ENCODE measurements at places on chromosomes 7 and 10. TPM values are rescaled to one million over a fixed set of nuclear protein-coding genes. Genes with fewer than 3 reads are reported as not detected.
A peak's percentile ranks its signal among the peaks of the same experiment; 100 is the strongest.

OR13A1 gene
- total RNA-seq: not detected

PPP1R17 gene
- not detected for total RNA-seq

PRSS37 gene
- not detected for total RNA-seq

PCLO gene
- 12.0 TPM for total RNA-seq

NKX2-3 gene
- total RNA-seq: not detected

GRCh38 chr7:66864294-66864693 lies 56.7 kb upstream of the TMEM248 start:
- no peaks in the 10 kb centered on the region for H3K4me1 ChIP-seq
- H3K27ac ChIP-seq: no peak overlapping the region
- H3K27me3 ChIP-seq: no peaks in the 10 kb centered on the region
- H3K36me3 ChIP-seq: peaks cover 11% of the 10 kb centered on the region
- DNase-seq: no peak
- H3K4me3 ChIP-seq: no peak overlapping the region

DNA sequence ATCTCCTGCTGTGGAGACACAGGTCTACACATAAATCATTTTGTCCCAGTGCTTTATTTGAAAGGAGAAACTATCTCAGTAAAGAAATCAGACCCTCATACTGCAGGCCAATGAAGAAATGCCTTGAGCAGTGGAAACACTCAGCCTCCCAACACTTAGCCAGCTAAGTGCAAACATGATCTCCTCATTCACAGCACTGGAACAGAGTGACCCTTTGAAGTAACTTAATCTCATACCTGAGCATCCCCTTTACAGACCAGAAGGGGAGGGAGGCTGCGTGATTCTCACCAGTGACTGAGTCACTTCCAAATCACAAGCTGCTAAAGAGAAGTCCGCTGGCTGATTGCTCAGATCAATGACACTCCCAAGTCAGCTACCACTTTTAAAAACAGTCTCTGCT lies 4.5 kb downstream of the CHST15 start:
- H3K4me3 ChIP-seq: no peak overlapping the region
- DNase-seq: no peak
- no peak overlapping the region for H3K27ac ChIP-seq
- H3K36me3 ChIP-seq: no peaks in the 10 kb centered on the region
- H3K4me1 ChIP-seq: no peaks in the 10 kb centered on the region

- no peak for DNase-seq
- no peak overlapping the region for H3K27ac ChIP-seq
These were observed 73.8 kb downstream of the PRPF18 start for GRCh38 chr10:13660551-13660920.

- no peak overlapping the region for H3K4me3 ChIP-seq
- no peaks in the 10 kb centered on the region for H3K27me3 ChIP-seq
- H3K27ac ChIP-seq: no peak overlapping the region
- DNase-seq: peak; percentile 7
- H3K4me1 ChIP-seq: no peaks in the 10 kb centered on the region
These were observed 614.7 kb downstream of the PTPRN2 start for GRCh38 chr7:157972914-157973313.

DNA sequence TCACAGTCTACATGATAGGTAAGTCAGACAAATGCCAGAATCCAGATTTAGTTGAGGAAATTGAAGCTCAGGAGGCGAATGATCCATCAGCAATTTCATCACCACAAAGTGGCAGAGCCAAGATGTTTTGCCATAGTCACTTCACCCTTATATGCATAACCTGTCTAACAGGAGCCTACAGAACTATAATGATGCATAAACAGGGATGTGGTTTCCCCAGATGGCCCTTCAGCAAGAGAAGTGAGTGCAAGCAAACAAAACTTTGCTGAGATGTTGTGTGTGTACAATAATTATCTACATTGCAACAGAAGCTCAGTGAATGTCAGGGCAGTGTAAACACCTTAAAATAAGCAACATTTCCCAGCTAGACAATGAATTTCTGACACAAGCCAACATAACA lies 28.6 kb downstream of the PON3 start:
- no peak overlapping the region for H3K27ac ChIP-seq
- H3K27me3 ChIP-seq: no peaks in the 10 kb centered on the region
- H3K36me3 ChIP-seq: no peaks in the 10 kb centered on the region
- no peak for DNase-seq
- H3K4me3 ChIP-seq: no peak overlapping the region
- no peaks in the 10 kb centered on the region for H3K4me1 ChIP-seq

DNA sequence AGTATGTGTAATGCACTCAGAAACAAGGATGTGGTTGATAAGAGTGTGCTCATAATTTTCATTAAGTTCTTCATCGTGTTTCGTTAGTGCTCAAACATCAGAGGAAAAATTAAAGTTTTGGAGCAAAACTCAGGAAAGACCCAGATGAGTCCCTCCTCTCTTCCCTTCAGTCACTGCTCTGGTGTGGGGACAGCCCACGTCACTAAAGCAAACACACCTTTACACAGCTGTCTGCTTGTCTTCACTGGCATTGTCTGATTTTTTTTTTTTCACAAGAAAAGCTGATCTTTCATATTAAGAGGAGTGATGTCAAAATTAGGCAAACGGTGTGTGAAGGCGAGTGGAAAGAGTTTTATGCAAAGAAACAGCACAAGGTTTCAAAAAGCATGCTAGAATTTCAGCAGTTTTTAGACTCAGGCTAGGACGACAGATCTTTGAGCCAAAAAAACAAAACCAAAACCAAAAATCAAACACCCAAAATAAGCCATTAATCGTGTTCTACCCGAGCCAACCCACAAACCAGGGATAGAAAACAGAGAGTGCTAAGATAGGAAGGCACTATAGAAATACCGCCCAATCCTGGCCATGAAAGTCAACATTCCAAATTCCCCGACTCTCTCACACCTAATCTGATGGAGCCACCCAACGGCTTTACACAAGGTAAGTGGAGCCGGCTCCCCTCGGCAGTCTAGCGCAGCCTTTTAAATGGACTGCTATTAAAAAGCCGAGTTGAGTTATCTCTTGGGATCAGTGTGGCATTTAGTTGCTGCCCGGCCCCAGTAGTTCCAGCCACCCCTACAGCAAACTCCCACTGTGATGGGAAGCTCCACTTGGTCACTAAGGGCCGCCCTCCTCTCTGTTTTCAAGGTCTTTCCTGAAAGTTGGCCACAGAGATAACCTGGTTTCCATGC lies 27.9 kb upstream of the GATA3 start:
- H3K27me3 ChIP-seq: peaks cover 4% of the 10 kb centered on the region
- no peak overlapping the region for H3K4me3 ChIP-seq
- no peaks in the 10 kb centered on the region for H3K36me3 ChIP-seq
- no peaks in the 10 kb centered on the region for H3K4me1 ChIP-seq

GRCh38 chr10:104347295-104348045 lies 6.2 kb upstream of the CFAP58 start:
- no peak overlapping the region for H3K27ac ChIP-seq
- H3K4me3 ChIP-seq: no peak overlapping the region
- no peak for DNase-seq
- no peaks in the 10 kb centered on the region for H3K36me3 ChIP-seq
- no peaks in the 10 kb centered on the region for H3K4me1 ChIP-seq

- H3K27ac ChIP-seq: no peak overlapping the region
- H3K4me1 ChIP-seq: no peaks in the 10 kb centered on the region
- no peaks in the 10 kb centered on the region for H3K27me3 ChIP-seq
These were observed 40.0 kb downstream of the VOPP1 start for GRCh38 chr7:55532150-55532917.

DNA sequence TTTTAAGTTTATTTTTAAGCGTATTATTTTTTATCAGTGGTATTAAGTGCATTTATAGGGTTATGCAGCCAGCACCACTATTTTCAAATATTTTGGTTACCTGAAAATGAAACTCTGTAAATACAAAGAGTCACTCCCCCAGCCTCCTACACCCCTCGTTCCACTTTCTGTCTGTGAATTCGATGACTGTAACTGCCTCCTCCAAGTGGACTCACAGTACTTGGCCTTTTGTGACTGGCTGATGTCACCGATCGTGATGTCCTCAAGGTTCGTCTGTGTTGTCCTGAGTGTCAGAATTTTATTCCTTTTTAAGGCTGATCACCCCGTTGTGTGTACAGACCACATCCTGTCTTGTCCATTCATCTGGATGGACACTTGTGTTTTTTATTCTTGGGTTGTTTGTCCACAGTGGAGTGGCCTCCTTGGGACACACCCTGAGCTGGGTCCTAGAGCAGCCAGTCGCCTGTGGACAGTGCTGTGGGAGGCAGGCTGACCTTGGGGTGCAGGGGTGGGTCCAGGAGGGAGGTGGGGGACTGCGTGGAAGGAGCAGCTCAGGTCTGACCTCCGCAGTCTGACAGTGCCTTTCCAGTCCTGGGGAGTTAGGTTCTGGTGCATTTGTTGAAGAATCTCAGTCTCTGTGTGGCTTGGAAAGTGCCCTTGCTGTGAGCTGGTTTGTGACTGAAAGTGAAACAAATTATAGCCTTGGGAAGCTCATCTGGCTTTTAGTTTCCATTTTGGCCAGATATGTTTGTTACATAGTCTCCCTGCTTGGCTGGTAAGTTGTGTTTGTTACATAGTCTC lies 6.9 kb downstream of the MTG1 start:
- peak; percentile 62 for DNase-seq
- no peaks in the 10 kb centered on the region for H3K4me1 ChIP-seq
- H3K4me3 ChIP-seq: no peak overlapping the region
- H3K27me3 ChIP-seq: no peaks in the 10 kb centered on the region
- H3K36me3 ChIP-seq: no peaks in the 10 kb centered on the region

DNA sequence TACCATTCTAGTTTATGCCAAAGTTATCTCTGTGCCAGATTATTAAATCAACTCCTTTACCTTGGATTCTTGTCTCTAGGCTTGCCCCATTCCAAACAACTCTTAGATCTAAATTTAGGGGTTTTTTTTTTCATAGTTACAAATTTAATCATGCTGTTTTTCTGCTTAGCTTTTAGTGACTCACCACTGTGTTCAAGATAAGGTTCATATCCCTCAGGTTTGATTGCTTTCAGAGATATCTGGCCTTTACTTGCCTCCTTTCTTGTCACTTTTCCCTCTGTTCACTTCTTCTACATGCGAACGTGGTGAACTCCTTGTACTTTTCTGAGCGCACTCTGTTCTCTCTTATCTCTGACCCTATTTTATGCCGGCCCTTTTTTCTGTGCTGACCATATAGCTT lies 78.2 kb downstream of the VPS50 start:
- H3K27me3 ChIP-seq: no peaks in the 10 kb centered on the region
- no peaks in the 10 kb centered on the region for H3K4me1 ChIP-seq
- H3K27ac ChIP-seq: no peak overlapping the region
